Activated CD4-positive, alpha-beta T cell treated with anti-CD3 and anti-CD28 coated beads, Interleukin-10, Interleukin-2, amounts not matched to agents 100 ng/mL and 50 ng/mL, durations not matched to agents 16 hours and 8 hours (primary cell): ENCODE measurements at places on chromosomes 16 and 17.
A peak's percentile ranks its signal among the peaks of the same experiment; 100 is the strongest.

- peak; percentile 32 for DNase-seq
Measured at GRCh38 chr16:67719778-67720144, 645 bp upstream of the GFOD2 start.

GRCh38 chr17:419073-419735 is 66.6 kb upstream of the RPH3AL start:
- DNase-seq, result peak; percentile 40

- no peak for DNase-seq
Measured at GRCh38 chr17:10513299-10514067, 4.9 kb downstream of the MYH1 start.

- no peak for DNase-seq
Measured at GRCh38 chr16:29993903-29994599, 1.4 kb downstream of the HIRIP3 start.

GRCh38 chr16:59114790-59115189 is 380.7 kb upstream of the GOT2 start:
- no peak for DNase-seq

GRCh38 chr17:59490216-59490615 is 75.2 kb upstream of the DHX40 start:
- DNase-seq, result no peak

DNA sequence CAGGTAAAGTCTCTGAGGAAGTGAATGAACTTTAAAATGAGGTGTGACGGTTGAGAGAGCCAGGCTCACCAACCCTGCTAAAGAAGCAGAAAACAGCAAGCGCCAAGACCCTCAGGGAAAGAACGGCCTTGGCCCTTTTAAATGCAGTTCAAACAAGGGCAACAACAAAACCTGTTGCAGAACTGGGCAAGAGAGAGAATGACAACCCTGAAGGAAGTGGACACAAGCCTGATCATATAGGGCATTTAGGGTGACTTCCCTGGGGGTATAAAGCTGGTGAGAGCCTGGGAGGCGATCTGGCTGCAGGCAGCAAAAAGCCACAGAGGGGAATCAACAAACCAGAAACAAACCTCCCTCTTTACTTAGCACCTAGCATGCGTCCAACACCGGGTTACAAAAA is 1.0 kb downstream of the CPPED1 start:
- DNase-seq, result no peak
